ENCODE measurements at places on chromosomes 6 and 20.
A peak's percentile ranks its signal among the peaks of the same experiment; 100 is the strongest.

GRCh38 chr6:168671028-168671862 lies 230.3 kb downstream of the SMOC2 start:
- no peaks in the 10 kb centered on the region for H3K27me3 ChIP-seq
- no peak for DNase-seq
- no peak overlapping the region for H3K4me3 ChIP-seq
- H3K27ac ChIP-seq = no peak overlapping the region
- H3K4me1 ChIP-seq = no peaks in the 10 kb centered on the region
- no peaks in the 10 kb centered on the region for H3K36me3 ChIP-seq

DNA sequence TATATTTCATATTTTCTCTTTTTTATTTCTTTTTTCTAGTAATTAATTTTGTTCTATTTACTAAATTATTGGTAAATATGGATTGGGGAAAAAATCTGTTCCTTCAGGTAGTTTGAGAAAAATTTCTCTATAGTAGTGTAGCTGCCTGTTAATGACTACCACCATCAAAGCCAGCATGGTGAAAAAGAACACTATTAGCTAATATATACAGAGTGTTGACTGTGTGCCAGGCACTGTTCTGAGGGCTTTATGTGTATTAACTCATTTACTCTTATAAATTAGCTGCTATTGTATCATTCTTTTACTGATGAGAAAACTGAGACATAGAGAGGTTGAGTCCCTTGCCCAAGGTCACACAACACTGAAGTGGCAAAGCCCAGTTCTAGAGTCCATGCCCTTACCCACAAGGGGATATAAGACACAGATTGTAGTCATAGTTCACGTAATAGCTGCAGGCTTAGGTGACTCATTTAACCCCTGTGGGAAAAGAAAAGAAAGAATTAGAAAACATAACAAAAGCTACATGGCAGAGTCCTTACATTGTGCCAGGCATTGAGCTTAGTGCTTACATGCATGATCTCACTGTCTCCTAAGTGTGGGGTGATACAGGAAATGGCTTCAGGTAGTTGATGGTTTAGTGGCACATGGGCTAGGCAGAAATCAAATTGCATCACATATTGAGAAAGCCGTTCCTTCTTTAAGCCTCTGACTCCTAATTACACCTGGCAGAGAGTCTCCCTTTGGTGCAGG lies 12.2 kb upstream of the AKIRIN2 start:
- H3K4me3 ChIP-seq = no peak overlapping the region
- H3K4me1 ChIP-seq = no peaks in the 10 kb centered on the region
- H3K27ac ChIP-seq = no peak overlapping the region
- H3K36me3 ChIP-seq = no peaks in the 10 kb centered on the region
- no peaks in the 10 kb centered on the region for H3K27me3 ChIP-seq

- H3K27ac ChIP-seq = no peak overlapping the region
- H3K4me3 ChIP-seq = no peak overlapping the region
- H3K36me3 ChIP-seq = no peaks in the 10 kb centered on the region
Measured at GRCh38 chr6:39530201-39530759, 194.9 kb downstream of the KIF6 start.

DNA sequence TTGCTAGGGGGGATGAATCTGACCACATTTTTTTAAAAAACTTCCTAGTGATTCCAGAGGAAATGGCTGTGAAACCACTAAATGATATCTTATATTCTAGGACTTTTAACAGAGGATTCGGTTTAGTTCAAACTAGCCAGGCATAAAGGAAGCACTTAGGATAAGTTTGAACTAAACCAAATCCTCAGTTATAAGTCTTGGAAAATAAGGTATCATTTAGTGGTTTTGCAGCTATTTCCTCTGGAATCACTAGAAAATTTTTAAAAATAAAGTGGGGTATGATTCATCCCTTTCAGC lies 327.9 kb upstream of the QKI start:
- H3K27me3 ChIP-seq = peaks cover 3% of the 10 kb centered on the region
- DNase-seq = no peak
- no peaks in the 10 kb centered on the region for H3K4me1 ChIP-seq
- H3K36me3 ChIP-seq = no peaks in the 10 kb centered on the region

- no peak overlapping the region for H3K27ac ChIP-seq
- no peak overlapping the region for H3K4me3 ChIP-seq
- DNase-seq = peak; percentile 19
- H3K4me1 ChIP-seq = no peaks in the 10 kb centered on the region
Measured at GRCh38 chr6:89944826-89945407, 50.6 kb downstream of the GJA10 start.

- H3K36me3 ChIP-seq = no peaks in the 10 kb centered on the region
- H3K4me1 ChIP-seq = no peaks in the 10 kb centered on the region
- no peaks in the 10 kb centered on the region for H3K27me3 ChIP-seq
- no peak overlapping the region for H3K27ac ChIP-seq
Measured at GRCh38 chr6:25685251-25685650, 33.2 kb downstream of the SCGN start.

DNA sequence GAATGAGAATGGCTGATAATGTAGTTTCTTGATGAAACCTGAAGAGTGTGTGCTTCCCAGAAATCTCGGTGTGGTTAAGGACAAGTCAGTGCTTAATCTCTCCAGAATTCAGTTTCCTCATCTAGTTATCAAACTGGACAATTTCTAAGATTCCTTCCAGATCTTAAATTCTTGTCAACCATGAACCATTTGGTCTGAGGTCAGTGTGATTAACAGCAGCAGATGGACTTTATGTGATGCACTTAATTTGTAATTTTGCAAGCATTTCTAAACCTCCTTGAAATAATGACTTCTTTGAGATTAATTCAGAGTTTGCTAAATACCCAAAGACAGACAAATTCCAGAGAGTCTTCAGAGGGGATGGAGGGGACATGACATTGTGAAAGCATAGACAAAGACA lies 160.3 kb downstream of the KIF16B start:
- no peak overlapping the region for H3K27ac ChIP-seq
- H3K36me3 ChIP-seq = no peaks in the 10 kb centered on the region
- peaks cover 4% of the 10 kb centered on the region for H3K4me1 ChIP-seq
- H3K27me3 ChIP-seq = no peaks in the 10 kb centered on the region
- no peak overlapping the region for H3K4me3 ChIP-seq

DNA sequence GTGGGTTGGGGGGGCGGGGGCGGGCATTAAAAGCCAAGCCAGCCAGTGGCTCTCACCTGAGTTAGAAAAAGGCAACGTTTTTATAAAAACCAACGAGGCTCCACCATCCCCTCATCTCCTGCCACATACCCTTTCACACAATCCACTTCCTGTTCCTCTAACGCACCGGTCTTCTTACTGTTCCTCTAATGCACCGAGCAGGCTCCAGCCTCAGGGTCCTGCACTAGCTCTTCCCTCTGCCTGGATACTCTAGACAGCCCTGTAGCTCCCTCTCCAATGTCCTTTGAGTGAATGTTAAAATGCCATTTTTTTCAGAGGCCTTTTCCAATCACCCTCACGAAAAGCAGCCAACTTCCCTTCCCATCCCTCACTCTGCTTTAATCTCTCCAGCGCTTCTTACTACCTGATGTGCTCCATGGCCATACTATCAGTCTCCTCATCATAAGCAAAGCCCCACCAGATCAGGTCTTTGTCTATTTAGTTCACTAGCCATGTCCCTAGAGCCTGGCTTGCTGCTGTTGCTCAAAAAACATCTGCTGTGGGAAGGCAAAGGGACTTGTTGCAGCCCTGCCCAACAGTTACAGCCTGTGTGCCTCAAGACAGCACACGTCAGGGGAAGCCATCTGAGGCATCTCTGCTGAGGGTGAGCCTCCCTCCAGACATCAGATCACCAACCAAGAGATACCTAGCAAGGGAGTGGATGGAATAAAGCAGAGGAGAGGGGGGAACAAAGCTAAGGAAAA lies 3.9 kb downstream of the FKBP1A start:
- H3K4me1 ChIP-seq = peaks cover 25% of the 10 kb centered on the region
- no peak overlapping the region for H3K27ac ChIP-seq
- peaks cover 20% of the 10 kb centered on the region for H3K36me3 ChIP-seq
- no peaks in the 10 kb centered on the region for H3K27me3 ChIP-seq
- no peak for DNase-seq
- peak overlapping the region; percentile 22 for H3K4me3 ChIP-seq

DNA sequence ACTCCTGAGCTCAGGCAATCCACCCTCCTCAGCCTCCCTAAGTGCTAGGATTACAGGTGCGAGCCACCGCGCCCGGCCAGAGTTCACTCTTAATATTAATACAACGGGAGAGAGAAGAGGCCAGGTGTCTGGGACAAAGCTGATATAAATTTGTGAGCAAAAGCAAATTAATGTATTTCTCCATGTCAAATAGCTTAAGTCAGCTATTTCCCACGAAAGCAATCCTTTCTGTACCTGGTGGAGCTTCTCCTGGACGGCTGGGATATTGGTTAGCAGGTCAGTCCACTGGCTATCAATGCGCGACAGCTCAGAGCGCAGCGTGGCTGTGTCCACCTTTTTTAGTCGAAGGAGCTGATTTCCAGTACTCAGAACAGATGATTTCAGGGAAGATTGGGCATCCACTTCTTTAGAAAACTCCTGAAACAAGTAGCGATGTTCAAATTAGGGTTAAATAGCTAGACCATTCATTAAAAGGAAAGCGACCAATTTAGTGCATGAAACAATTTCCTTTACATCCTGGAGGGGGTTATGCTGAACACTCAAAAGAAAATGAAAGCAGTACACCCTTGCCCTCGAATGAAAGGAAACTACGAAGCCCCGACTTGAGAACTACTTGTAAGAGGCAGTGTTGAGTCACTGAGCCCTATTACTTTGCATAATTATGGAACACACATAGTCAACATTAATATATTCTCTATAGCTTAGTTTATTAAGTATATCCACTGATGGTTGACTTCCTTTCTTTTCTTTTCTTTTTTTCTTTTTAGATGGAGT lies 403.4 kb downstream of the SYNE1 start:
- H3K4me3 ChIP-seq = no peak overlapping the region
- H3K4me1 ChIP-seq = no peaks in the 10 kb centered on the region
- H3K27me3 ChIP-seq = no peaks in the 10 kb centered on the region
- H3K27ac ChIP-seq = no peak overlapping the region
- peak; percentile 15 for DNase-seq

GRCh38 chr6:23566418-23566817 lies 559.6 kb upstream of the NRSN1 start:
- H3K27ac ChIP-seq = no peak overlapping the region
- no peaks in the 10 kb centered on the region for H3K4me1 ChIP-seq
- H3K36me3 ChIP-seq = no peaks in the 10 kb centered on the region

DNA sequence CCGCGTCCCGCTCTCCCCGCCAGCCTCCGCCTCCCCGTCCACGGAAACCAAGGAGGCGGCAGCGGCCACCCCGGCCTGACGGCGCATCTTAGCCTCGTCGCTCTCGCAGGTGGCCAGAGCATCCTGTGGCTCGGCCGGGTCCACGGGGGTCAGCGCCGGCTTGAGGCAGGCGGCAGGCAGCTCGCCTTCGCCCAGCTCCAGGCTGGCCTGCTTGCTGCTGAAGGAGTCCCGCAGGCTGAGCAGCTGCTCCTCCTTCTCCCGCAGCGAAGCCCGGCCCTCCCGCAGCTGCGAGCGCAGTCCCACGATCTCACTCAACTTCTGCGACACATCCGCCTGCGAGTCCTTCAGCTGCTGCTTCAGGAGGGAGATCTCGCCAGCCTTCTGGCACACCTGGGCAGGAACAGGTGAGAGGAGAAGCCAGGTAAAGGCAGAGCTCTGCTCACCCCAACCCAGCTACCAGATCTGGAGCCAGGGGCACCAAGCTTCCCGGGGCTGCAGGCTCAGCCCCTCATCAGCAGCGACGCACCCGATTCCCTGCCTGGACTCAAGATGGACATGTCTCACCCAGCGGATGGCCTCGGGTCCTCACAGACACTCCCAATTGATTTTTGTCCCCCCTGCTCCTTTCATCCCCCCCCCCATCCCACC lies 5.2 kb upstream of the FASTKD5 start:
- H3K4me3 ChIP-seq = no peak overlapping the region
- H3K4me1 ChIP-seq = peaks cover 15% of the 10 kb centered on the region
- peaks cover 23% of the 10 kb centered on the region for H3K27me3 ChIP-seq
- no peak for DNase-seq

GRCh38 chr6:88116276-88116675 lies 49.9 kb downstream of the CNR1 start:
- H3K27ac ChIP-seq = no peak overlapping the region
- H3K4me1 ChIP-seq = no peaks in the 10 kb centered on the region
- no peak overlapping the region for H3K4me3 ChIP-seq
- no peak for DNase-seq
- no peaks in the 10 kb centered on the region for H3K27me3 ChIP-seq

GRCh38 chr6:94955156-94955555 lies 622.2 kb upstream of the MANEA start:
- H3K4me3 ChIP-seq = no peak overlapping the region
- H3K36me3 ChIP-seq = no peaks in the 10 kb centered on the region
- H3K27me3 ChIP-seq = no peaks in the 10 kb centered on the region
- H3K4me1 ChIP-seq = no peaks in the 10 kb centered on the region
- no peak for DNase-seq

GRCh38 chr6:47519279-47519678 lies 41.7 kb downstream of the CD2AP start:
- no peak for DNase-seq
- no peak overlapping the region for H3K4me3 ChIP-seq
- H3K36me3 ChIP-seq = no peaks in the 10 kb centered on the region
- no peak overlapping the region for H3K27ac ChIP-seq

DNA sequence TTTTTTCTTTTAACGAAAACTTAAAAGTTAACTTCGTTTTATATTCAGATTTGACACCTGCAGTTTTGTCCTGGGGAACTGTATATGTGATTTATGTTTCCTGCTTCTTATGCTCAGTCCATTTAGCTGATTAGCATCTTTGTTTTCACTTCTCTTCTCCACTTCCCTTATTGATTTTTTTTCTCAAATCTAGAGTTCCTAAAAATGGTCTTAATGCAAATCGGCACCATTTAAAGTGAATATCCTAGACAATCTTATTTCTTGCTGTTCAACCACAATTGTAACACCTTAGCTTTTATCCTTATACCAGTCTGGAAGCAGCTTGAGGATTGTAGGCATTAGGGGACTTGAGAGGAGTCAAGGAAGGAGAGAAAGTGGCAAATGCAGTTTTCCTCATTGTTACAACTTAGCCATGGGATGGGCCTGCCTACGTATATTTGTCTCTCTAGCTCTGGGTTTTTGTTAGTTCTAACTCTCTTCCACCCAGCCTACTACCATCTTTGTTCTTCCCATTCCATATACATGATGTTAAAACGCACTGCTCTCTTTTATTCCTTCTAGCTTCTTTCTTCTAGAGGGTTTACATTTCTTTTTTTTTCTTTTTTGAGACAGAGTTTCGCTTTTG lies 8.5 kb downstream of the QRSL1 start:
- no peak for DNase-seq
- peaks cover 1% of the 10 kb centered on the region for H3K4me1 ChIP-seq
- H3K36me3 ChIP-seq = peaks cover 4% of the 10 kb centered on the region
- H3K4me3 ChIP-seq = no peak overlapping the region

GRCh38 chr20:2822073-2822472 lies 5.9 kb downstream of the TMEM239 start:
- H3K27me3 ChIP-seq = peaks cover 19% of the 10 kb centered on the region
- no peaks in the 10 kb centered on the region for H3K36me3 ChIP-seq
- H3K4me3 ChIP-seq = peak overlapping the region; percentile 63
- H3K27ac ChIP-seq = no peak overlapping the region
- no peak for DNase-seq

- no peak overlapping the region for H3K4me3 ChIP-seq
- peaks cover 6% of the 10 kb centered on the region for H3K36me3 ChIP-seq
- no peak overlapping the region for H3K27ac ChIP-seq
- H3K27me3 ChIP-seq = no peaks in the 10 kb centered on the region
- DNase-seq = no peak
Measured at GRCh38 chr20:21203088-21203656, 77.3 kb downstream of the KIZ start.
